Astrocyte (in vitro differentiated cells and primary cell): ENCODE measurements at places on chromosomes 5 and 9.

GRCh38 chr9:92405818-92406217, 1.4 kb upstream of the OGN start:
- no peak overlapping the region for H3K27ac ChIP-seq
- H3K27me3 ChIP-seq, result no peaks in the 10 kb centered on the region
- H3K4me3 ChIP-seq, result no peak overlapping the region
- H3K4me1 ChIP-seq, result peaks cover 4% of the 10 kb centered on the region
- no peaks in the 10 kb centered on the region for H3K36me3 ChIP-seq
- DNase-seq, result no peak

DNA sequence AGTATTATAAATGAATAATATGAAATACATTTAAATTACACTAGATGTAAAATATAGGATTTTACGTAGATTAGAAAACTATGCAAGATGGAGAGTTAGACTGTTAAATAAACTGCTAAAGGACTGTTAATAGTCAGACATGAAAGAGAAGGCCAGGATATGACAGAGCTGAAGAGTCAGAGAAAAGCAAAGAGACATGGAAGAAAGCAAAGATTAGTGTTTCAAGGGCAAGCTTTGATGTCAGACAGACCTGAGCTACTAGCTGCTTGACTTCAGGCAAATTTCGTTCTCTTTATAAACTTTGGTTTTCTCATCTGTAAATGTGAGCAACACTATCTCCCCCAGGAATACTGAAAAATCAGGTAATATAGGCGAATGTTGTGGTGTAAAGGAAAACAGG, 161.3 kb downstream of the RAPGEF6 start:
- H3K27ac ChIP-seq, result no peak overlapping the region
- DNase-seq, result no peak
- no peaks in the 10 kb centered on the region for H3K4me1 ChIP-seq
- H3K4me3 ChIP-seq, result no peak overlapping the region

- no peaks in the 10 kb centered on the region for H3K36me3 ChIP-seq
- no peak for DNase-seq
- no peak overlapping the region for H3K4me3 ChIP-seq
Measured at GRCh38 chr5:160846642-160847041, 5.4 kb downstream of the ATP10B start.

GRCh38 chr5:132754111-132754510, 6.9 kb downstream of the CCNI2 start:
- no peak overlapping the region for H3K4me3 ChIP-seq
- peaks cover 11% of the 10 kb centered on the region for H3K36me3 ChIP-seq
- H3K27me3 ChIP-seq, result peaks cover 3% of the 10 kb centered on the region
- DNase-seq, result no peak
